Activated CD4-positive, alpha-beta T cell treated with anti-CD3 and anti-CD28 coated beads for 36 hours (primary cell): ENCODE measurements at places on chromosomes 16 and 17. TPM values are rescaled to one million over a fixed set of nuclear protein-coding genes. Genes with fewer than 3 reads are reported as not detected.

DNA sequence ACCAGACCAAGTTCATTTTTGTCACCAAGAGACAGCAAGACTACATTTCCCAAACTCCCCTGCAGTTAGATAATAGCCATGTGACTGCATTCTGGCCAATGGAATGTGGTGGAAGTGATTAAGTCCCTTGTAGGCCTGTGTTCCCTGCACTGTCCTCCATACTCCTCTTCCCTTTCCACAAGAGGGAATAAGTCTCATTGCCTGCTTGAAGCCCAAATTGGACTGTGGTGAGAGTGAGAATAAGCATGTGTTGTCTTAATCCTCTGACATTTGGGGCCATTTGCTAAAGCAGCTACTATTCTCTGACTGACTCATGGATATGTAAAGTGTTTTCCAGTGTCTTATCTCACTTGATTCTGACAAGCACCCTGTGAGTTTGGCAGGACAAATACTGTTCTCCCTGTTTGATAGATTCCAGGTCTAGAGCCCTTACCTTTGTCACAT is 20.7 kb downstream of the PIK3R6 start:
- H3K36me3 ChIP-seq = no peaks in the 10 kb centered on the region
- no peak overlapping the region for H3K27ac ChIP-seq
- H3K4me1 ChIP-seq = peaks cover 4% of the 10 kb centered on the region
- no peak for DNase-seq
- no peak overlapping the region for H3K4me3 ChIP-seq

DNA sequence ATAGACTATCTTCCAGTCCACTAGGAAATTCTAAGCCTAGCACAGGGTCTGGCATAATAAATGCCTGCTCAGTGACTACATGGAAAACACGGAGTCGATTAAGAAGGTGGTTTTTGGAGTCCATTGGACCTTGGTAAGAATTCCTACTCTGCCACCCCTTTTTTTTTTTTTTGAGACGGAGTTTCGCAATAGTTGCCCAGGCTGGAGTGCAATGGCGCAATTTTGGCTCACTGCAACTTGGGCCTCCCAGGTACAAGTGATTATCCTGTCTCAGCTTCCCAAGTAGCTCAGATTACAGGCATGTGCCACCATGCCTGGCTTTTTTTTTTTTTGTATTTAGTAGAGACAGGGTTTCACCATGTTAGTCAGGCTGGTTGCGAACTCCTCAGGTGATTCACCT is 123.2 kb downstream of the HS3ST2 start:
- no peaks in the 10 kb centered on the region for H3K36me3 ChIP-seq
- H3K27ac ChIP-seq = no peak overlapping the region
- no peak for DNase-seq
- H3K4me1 ChIP-seq = no peaks in the 10 kb centered on the region
- H3K27me3 ChIP-seq = peaks cover 27% of the 10 kb centered on the region

- H3K36me3 ChIP-seq = no peaks in the 10 kb centered on the region
- H3K4me3 ChIP-seq = no peak overlapping the region
- no peak for DNase-seq
- H3K4me1 ChIP-seq = no peaks in the 10 kb centered on the region
- H3K27me3 ChIP-seq = peaks cover 13% of the 10 kb centered on the region
These were observed 54.7 kb downstream of the SLC6A2 start for GRCh38 chr16:55710466-55710865.

DNA sequence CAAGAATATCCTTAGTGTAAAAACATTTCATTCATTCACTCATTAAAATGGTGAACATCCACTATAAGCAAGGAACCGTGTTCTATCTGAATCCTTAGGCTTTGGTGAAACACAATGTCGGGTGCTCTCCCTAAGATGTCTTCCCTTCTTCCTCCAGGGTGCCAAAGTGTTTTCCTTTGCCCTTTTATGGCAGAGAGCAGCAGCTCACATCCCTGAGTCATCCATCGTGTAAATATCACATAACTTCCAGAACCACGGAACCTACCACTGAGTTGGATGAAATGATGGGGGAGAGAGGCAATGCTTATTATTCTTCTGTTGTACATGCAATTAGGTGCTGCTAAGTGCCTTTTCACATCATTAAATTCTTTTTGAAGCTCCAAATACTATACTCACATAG is 50.2 kb downstream of the DNAH3 start:
- DNase-seq = no peak
- peaks cover 10% of the 10 kb centered on the region for H3K27me3 ChIP-seq
- H3K36me3 ChIP-seq = no peaks in the 10 kb centered on the region

DNA sequence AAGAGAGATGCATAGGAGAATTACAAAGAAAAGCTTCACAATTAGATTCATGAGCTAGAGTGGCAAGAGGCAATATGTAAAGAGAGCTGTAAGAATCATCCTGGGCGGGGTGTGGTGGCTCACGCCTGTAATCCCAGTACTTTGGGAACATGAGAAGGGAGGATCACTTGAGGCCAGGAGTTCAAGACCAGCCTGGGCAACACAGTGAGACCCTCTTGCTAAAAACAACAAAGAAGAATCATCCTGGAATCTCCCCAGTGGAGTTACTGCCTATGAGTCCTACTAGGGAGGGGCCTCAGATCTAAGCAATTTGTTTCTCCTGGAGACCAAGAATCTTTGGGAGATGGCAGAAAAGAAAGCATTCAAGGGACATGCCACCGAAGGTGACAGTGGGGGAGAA is 119.1 kb downstream of the HIC1 start:
- no peaks in the 10 kb centered on the region for H3K4me1 ChIP-seq
- H3K4me3 ChIP-seq = no peak overlapping the region
- peaks cover 14% of the 10 kb centered on the region for H3K36me3 ChIP-seq
- no peak overlapping the region for H3K27ac ChIP-seq
- no peaks in the 10 kb centered on the region for H3K27me3 ChIP-seq

- H3K36me3 ChIP-seq = peaks cover 34% of the 10 kb centered on the region
- H3K27ac ChIP-seq = peak overlapping the region; percentile 74
- peaks cover 50% of the 10 kb centered on the region for H3K4me1 ChIP-seq
These were observed 83.5 kb downstream of the VMP1 start for GRCh38 chr17:59790910-59791309.

NRN1L gene
- not detected for total RNA-seq

KCNH6 gene
- not detected for total RNA-seq

YPEL3 gene
- 19.1 TPM for total RNA-seq

RASL10B gene
- total RNA-seq = 2.7 TPM

WNT3 gene
- 0.12 TPM for total RNA-seq

ACADVL gene
- total RNA-seq = 345 TPM

CCL14 gene
- total RNA-seq = not detected
